Stimulated activated CD4-positive, alpha-beta T cell treated with anti-CD3 and anti-CD28 coated beads, Interleukin-15, amount 100 ng/mL, for 24 hours (primary cell): ENCODE measurements at places on chromosomes 4 and X.

DNA sequence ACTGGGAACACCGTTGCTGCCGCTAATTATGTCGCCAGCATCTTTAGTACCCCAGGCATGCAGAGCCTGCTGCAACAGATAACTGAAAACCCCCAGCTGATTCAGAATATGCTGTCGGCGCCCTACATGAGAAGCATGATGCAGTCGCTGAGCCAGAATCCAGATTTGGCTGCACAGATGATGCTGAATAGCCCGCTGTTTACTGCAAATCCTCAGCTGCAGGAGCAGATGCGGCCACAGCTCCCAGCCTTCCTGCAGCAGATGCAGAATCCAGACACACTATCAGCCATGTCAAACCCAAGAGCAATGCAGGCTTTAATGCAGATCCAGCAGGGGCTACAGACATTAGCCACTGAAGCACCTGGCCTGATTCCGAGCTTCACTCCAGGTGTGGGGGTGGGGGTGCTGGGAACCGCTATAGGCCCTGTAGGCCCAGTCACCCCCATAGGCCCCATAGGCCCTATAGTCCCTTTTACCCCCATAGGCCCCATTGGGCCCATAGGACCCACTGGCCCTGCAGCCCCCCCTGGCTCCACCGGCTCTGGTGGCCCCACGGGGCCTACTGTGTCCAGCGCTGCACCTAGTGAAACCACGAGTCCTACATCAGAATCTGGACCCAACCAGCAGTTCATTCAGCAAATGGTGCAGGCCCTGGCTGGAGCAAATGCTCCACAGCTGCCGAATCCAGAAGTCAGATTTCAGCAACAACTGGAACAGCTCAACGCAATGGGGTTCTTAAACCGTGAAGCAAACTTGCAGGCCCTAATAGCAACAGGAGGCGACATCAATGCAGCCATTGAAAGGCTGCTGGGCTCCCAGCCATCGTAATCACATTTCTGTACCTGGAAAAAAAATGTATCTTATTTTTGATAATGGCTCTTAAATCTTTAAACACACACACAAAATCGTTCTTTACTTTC is 1.8 kb downstream of the UBQLN2 start:
- peak; percentile 11 for DNase-seq

- DNase-seq, result no peak
These were observed 153.4 kb upstream of the QRFPR start for GRCh38 chr4:121534187-121534586.

DNA sequence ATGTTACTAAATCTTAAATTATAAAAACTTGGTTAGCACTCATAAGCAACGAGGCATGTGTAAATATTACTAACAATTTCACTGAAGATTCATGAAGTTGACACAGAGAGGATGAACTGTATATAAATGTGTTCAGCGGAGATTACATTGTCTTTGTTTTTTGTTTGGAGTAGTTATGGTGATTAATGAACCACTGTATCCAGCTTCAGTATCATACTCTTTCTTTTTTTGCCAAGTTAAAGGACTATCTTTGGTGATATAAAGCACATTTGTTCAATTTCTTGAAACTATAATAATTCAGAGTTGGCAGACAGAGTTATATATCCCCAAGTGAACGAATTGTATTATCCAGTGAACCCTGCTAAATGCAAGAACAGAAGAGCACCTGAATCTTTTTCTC is 497.6 kb downstream of the CCSER1 start:
- DNase-seq, result no peak

DNA sequence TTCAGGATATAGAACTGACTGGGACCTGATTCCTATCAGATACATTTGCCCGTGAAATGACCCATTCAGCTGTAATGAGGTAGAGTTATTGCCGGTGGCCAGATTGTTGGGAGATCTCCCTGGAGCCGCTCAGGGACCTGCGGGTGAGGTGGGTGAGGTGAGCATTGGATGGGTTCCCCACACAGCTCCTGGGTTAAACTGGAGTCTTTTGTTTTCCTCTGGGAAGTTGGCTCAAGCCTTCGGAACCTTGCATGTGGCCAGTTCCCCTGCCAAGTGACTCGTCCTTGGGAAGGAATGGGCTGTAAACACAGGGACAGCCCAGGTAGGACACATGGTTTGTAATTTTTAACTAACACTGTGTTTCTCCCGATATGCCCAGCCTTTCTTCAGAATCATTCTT is 31.6 kb upstream of the KIT start:
- DNase-seq, result no peak

- no peak for DNase-seq
These were observed 512.2 kb downstream of the FSTL5 start for GRCh38 chr4:161651586-161651985.
